ENCODE measurements at places on chromosomes 12 and 14.

- no peak for DNase-seq
These were observed 75.2 kb downstream of the TTC9 start for GRCh38 chr14:70716958-70717357.

- DNase-seq, result peak; percentile 33
These were observed 27.4 kb downstream of the OAS2 start for GRCh38 chr12:113005762-113006161.

DNA sequence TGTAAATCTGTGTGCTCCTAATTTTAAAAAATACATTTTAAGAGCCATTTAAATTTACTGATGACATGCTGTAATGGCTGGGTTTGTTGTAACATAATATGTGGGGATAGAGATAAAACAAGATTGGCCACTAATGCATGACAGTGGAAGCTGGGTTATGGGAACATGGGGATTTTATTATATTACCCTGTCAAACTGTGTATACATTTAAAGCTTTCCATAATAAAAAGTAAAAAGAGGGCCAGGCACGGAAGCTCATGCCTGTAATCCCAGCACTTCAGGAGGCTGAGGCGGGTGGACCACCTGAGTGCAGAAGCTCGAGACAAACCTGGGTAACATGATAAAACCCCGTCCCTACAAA, 9.1 kb downstream of the TMEM233 start:
- DNase-seq, result no peak

GRCh38 chr14:56125772-56126636, 7.8 kb downstream of the PELI2 start:
- DNase-seq, result no peak

DNA sequence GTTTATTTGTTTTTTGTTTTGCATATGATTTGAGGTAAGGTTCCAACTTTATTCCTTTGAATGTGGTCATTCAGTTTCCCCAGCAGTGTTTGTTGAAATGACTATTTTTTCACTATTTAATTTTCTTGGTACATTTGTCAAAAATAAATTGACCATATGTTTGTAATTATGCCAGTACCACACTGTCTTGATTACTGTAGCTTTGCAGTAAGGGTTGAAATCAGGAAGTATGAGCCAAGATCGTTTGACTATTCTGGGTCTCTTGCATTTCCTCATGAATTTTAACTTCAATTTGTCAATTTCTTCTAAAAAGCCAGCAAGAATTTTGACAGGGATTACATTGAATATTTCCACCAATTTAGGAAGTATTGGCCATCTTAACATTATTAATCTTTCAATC, 199.3 kb upstream of the PPFIA2 start:
- DNase-seq, result no peak

DNA sequence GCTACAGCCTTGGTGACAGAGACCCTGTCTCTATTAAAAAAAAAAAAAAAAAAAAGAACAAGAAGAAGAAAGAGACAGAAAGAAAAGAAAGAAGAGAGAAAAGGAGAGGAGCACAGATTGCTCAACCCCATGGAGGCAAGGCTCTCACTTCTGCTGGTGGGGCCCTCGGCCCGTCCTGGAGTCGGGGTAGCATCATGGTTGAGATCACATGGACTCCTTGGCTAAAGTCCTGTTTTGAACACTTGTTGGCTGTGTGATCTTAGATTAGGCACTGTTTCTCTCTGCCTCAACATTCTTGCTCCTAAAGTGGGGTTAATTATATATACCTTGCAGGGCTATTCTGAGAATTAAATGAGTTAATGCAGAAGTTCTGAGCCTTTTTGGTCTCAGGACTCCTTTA, 207.7 kb downstream of the CACNA1C start:
- DNase-seq, result no peak

- peak; percentile 71 for DNase-seq
These were observed 53.1 kb upstream of the STON2 start for GRCh38 chr14:81453166-81453766.

DNA sequence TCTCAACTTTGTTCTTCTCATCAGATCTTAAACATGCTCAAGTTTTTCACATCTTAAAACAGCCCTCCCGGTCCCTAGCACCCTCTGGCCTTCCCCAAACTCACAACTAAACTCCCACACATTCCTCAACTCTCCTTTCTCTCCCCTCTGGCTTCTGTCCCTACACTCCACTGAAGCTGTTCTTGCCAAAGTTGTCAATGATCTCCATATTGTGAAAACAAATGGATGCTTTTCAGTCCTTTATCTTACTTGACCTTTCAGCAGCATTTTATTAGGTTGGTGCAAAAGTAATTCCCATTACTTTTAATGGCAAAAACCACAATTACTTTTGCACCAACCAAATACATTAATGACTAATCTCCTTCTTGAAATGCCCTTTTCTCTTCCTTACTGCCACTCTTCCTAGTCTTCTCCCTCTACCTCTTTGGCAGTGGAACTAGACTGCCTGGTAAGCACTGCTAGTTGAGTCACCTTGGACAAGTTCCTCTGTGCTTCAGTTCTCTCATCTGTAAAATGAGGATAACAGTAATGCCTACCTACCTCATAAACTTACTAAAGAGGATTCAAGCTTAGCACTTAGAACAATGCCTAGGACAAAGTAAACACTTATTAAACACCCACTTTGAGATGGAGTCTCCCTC, 16.0 kb downstream of the CERS5 start:
- peak; percentile 52 for DNase-seq

GRCh38 chr12:58529897-58530741, 390.2 kb downstream of the LRIG3 start:
- DNase-seq, result peak; percentile 94

- peak; percentile 80 for DNase-seq
These were observed 6.9 kb upstream of the ADCY6 start for GRCh38 chr12:48795550-48796455.

- no peak for DNase-seq
These were observed 3.1 kb upstream of the LRP1-AS start for GRCh38 chr12:57150400-57151000.

- no peak for DNase-seq
These were observed 270.4 kb downstream of the NEDD1 start for GRCh38 chr12:97177481-97177880.

GRCh38 chr14:34718750-34719304, 4.4 kb upstream of the CFL2 start:
- DNase-seq, result peak; percentile 71

DNA sequence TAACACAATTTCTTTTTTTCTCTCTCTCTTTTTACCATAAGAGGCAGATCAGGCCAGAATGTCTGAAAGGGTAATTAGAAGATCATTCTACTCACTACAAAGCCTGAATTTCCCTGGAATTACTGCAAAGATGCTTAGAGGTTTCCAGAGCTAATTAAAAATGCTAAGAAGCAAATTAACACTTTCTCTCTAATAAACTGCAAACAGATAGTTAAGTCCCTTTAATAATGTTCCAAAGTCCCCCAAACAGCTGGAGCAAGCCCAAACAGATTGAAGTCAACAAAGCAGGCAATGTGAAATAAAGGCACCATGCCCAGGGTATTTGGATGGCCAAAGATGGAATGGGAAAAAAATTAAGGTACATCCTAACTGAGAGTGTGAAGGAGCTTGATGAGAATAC, 208.8 kb upstream of the LRFN5 start:
- DNase-seq, result no peak

GRCh38 chr12:118984161-118984943, 3.0 kb downstream of the SRRM4 start:
- DNase-seq, result no peak

- no peak for DNase-seq
These were observed 89.2 kb upstream of the HSPB8 start for GRCh38 chr12:119089380-119090013.

DNA sequence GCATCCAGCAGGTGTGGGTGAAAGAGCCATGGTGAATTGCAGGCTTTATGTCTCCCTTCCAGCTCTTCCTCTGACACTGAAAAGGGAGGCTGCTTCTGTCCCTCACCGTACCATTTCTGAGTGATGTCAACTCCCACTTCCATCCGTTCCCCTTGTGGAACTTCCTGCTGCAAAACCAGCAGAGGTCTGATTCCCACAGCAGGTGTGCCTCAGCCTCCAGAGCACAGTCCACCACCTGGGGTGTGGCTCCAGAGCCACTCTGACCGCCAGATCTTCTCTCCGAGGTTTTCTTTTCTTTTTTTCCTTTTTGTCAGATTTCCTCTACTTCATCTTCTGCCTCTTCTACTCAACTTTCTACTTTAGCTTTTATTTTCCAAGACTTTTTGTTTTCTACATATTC, 62.7 kb downstream of the CDC42BPB start:
- DNase-seq, result no peak

- DNase-seq, result peak; percentile 67
These were observed 166.1 kb upstream of the CCND2 start for GRCh38 chr12:4107436-4107878.

GRCh38 chr12:8655421-8655820, 7.2 kb downstream of the MFAP5 start:
- no peak for DNase-seq

DNA sequence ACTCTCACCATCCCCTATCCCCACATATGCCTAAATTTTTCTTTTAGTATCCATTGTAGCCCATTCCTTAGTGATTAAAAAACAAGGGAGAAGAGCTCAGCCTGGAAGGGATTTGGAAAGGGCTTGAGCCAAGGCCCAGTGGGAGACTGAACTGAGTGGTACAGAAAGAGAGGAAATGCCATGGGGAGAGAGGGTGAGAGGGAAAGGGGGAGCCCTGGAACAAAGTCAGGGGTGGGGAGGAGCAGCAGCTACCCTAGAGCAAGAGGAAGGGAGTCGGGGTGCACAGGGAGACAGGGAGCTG, 2.6 kb upstream of the ATN1 start:
- no peak for DNase-seq

- no peak for DNase-seq
These were observed 10.3 kb upstream of the SLCO1B3 start for GRCh38 chr12:20800160-20800559.

GRCh38 chr12:123034865-123035264, 54.4 kb downstream of the ARL6IP4 start:
- DNase-seq, result peak; percentile 89
